Aorta (tissue), 5 donors: ENCODE measurements at places on chromosomes 16 and 17. TPM values are rescaled to one million over a fixed set of nuclear protein-coding genes. Genes with fewer than 3 reads are reported as not detected.

DNA sequence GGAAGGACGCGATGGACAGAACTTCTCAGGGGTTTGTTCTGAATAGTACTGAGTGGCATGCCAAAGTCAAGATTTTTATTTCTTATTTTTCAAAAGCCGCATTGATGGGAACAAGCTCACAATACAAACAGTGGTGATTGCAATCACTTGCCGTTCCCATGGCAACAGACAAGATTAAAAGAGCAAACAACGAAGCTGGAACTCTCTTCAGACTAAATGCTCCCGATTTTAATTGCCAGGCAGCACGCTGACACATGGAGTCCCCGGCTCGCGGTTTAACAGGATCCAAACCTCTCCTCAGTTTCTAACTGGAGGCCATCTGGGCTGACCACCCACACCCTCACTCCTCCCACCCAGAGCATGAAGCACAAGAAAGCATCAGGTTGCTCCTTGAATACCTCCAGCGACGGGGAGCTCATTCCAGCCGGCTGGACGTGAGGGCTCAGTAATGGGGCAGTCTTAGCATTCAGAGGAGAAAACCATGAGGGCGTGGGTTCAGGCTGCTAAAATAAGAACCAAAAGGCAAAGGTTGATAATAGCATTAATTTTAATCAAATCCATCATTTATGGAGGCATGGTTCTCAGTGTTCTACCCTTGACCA, 41.5 kb downstream of the AIPL1 start:
- H3K27me3 ChIP-seq, result no peaks in the 10 kb centered on the region
- no peak overlapping the region for H3K4me3 ChIP-seq
- no peaks in the 10 kb centered on the region for H3K4me1 ChIP-seq

GRCh38 chr16:35794896-35795295, 2335.5 kb downstream of the TP53TG3F start:
- no peaks in the 10 kb centered on the region for H3K36me3 ChIP-seq
- H3K4me3 ChIP-seq, result no peak overlapping the region
- no peaks in the 10 kb centered on the region for H3K4me1 ChIP-seq
- no peak for DNase-seq

DNA sequence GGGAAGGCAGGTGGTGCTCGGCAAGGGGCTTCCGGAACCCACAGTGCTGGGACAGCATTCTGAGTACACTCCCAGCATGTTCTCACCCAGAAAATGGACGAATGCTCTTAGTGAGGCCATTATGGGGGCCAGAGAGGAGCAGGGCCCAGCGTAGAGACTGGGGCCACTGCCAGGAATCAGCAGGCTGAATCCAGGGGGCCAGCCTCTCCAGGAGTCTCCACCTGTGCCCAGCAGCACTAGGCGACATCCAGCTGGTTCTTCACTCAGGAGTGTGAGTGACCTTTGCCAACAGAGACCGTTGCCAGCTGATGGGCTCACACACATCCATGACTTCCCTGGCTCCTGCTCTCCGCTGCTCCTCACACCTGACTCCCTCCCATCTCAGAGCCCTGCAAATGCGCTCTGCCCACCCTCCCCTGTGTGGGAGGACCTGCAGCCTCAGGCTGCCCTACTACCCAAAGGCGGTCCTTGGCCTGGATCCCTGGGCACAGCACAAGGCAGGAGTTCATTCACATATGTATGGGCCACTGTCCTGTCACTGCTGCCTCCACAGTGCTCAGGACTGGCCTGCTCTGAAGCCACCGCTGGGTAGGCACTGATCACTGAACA, 5.1 kb downstream of the RHBDF1 start:
- no peaks in the 10 kb centered on the region for H3K36me3 ChIP-seq
- H3K4me3 ChIP-seq, result no peak overlapping the region
- no peak for DNase-seq
- H3K27me3 ChIP-seq, result no peaks in the 10 kb centered on the region

DNA sequence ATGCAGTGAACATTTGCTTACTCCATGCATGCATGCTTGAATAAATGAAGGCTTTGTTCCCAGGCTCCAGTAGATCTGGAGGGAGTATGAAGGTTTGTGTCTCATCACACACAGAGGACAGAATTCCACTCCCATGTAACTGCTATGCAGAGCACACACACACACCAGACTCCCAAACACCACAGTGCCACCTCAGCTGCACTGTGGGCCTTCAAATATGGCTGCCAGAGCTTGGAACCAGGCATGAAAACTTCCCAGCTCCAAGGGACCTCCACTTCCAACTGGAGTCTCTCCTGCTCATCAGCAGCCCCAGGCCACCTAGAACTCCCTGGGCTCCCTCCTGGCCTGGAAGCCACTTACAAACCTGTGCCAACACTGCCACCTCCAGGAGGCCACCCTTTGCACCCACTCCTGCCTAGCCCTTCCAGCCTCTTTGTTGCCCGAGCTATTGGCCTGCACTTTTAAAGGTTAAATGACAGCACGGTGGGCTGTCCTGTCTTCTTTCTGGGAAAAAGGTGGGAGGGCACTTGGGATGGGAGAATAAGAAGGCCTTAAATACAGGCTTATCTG, 151.2 kb downstream of the ZNF423 start:
- no peak overlapping the region for H3K27ac ChIP-seq
- H3K4me3 ChIP-seq, result no peak overlapping the region
- H3K4me1 ChIP-seq, result no peaks in the 10 kb centered on the region
- no peaks in the 10 kb centered on the region for H3K27me3 ChIP-seq
- H3K36me3 ChIP-seq, result no peaks in the 10 kb centered on the region

GRCh38 chr17:17220529-17220928, 14.4 kb upstream of the PLD6 start:
- H3K27me3 ChIP-seq, result no peaks in the 10 kb centered on the region
- H3K36me3 ChIP-seq, result peaks cover 17% of the 10 kb centered on the region
- DNase-seq, result no peak

DNA sequence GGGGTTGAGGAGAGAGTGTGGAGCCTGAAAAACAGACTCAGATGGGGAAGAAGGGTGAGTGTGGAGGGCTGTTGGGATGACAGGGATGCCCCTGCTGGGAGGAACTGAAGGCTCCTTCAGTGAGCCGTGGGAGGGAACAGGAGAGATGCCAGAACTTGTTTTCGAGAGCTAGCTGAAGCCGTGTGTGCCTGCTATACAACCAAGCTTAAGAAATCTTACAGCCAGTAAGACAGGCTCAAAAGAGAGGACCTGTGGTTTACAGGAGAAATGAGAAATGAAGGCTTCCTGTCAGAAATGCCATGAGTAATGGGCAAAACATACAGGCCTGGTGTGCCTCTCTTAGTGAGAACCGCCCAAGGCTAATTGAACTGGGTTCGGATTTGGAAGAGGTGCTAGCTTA, 99.6 kb downstream of the SPACA3 start:
- no peak overlapping the region for H3K27ac ChIP-seq
- no peak overlapping the region for H3K4me3 ChIP-seq
- H3K4me1 ChIP-seq, result no peaks in the 10 kb centered on the region
- H3K36me3 ChIP-seq, result no peaks in the 10 kb centered on the region
- no peak for DNase-seq

- no peaks in the 10 kb centered on the region for H3K27me3 ChIP-seq
- no peak overlapping the region for H3K4me3 ChIP-seq
- H3K4me1 ChIP-seq, result no peaks in the 10 kb centered on the region
- no peak for DNase-seq
- no peaks in the 10 kb centered on the region for H3K36me3 ChIP-seq
Measured at GRCh38 chr17:45006927-45007461, 38.9 kb upstream of the C1QL1 start.

GRCh38 chr16:85612801-85613603, at the start of gene GSE1:
GSE1 (plus strand) TSS chr16:85613322; CDS start chr16:85613392, 70 bp downstream.
- peak within 1 kb of the TSS; percentile 35 for H3K4me3 ChIP-seq
- no peaks in the 10 kb centered on the region for H3K4me1 ChIP-seq
- peak; percentile 95 for DNase-seq
- no peaks in the 10 kb centered on the region for H3K36me3 ChIP-seq

GRCh38 chr17:74778960-74779359, 2.8 kb upstream of the NAT9 start:
- no peak overlapping the region for H3K4me3 ChIP-seq
- no peaks in the 10 kb centered on the region for H3K4me1 ChIP-seq
- no peak overlapping the region for H3K27ac ChIP-seq
- no peaks in the 10 kb centered on the region for H3K36me3 ChIP-seq
- no peaks in the 10 kb centered on the region for H3K27me3 ChIP-seq

DNA sequence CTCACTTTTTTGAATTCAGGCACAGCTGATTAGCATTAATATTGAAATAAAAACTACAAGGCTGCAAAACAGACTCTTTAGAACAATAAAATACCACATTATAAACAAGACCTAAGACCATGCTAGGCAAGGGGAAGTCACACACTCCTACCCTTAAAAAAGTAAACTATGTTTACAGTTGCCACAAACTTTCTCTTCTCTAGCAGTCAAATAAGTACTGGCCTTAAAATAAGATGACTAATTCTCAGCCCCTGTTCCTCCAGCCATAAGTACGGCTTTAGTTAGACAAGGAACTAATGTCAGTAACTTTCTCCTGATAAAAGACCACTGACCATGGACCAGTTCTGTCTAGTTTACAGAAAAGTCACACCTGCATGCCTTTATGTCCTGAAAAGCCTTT, 19.5 kb upstream of the CPHXL start:
- H3K36me3 ChIP-seq, result no peaks in the 10 kb centered on the region
- no peak for DNase-seq
- no peaks in the 10 kb centered on the region for H3K4me1 ChIP-seq
- H3K4me3 ChIP-seq, result no peak overlapping the region
- no peak overlapping the region for H3K27ac ChIP-seq
- no peaks in the 10 kb centered on the region for H3K27me3 ChIP-seq

DNA sequence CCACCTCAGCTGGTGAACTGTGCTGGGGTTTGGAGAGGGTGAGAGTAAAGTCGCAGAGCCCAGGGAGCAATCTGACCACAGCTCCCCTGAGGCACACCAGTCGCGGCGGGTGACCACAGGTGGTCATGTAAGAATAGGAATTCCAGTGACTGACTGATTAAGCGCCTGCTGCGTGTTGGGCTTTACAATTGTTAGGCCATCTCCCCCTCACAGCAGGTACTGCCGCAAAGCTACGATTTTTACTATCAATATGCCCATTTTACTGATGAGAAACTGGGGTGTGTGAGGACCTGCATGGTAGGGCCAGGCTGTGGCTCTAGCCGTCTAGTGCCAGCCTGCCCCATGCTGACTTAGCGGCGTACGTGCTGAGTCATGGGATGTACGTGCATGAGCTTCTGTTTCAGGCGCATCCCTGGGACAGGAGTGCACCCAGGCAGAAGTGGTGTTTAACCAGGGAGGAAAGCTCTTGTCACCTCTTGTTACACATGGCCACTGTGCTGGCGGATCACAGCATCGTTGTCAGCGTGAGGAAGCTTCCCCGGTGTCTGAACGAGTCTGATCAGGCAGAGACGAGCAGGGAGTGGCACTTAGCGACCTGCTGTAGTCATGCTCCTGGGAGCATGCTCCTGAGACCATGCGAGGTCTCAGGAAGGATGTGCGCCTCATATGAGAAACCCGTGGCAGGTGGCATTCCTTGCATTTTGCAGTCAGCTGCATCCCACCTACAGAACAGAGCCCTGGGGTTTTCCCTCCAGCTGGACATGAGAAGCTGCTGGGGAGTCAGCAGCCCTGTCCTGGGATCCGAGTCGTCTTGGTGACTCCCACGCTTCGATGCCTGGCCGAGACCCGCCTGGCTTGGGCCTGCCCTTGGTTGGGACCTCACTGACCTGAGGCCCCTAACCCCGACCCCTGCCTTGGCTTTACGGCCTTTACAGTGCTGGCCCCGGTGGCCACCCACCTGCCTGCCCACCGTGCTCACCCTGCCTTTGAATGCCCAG, 163.7 kb upstream of the CHMP6 start:
- no peak for DNase-seq
- H3K27ac ChIP-seq, result no peak overlapping the region
- no peaks in the 10 kb centered on the region for H3K4me1 ChIP-seq
- H3K27me3 ChIP-seq, result no peaks in the 10 kb centered on the region
- H3K36me3 ChIP-seq, result no peaks in the 10 kb centered on the region
- H3K4me3 ChIP-seq, result no peak overlapping the region

DNA sequence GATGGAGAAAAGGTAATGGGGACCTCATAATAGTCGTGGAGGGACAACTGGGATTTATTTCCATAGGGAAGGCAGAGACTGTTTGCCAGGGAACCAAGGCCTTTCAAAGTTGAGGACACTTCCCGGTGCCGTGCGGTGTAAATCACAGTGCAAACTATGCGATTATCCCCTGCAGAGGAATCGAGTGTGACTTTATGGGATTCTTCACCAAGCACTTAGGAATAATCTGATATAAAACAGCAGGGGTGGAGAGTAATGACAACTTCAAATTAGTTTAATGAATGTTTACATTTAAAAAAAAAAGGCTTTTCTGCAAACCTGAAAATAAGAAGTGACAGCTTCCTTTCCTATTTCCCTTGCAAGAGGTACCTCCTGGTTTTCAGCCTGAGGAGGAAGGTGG, 538.2 kb downstream of the MAF start:
- no peak for DNase-seq
- H3K27me3 ChIP-seq, result peaks cover 1% of the 10 kb centered on the region
- no peaks in the 10 kb centered on the region for H3K4me1 ChIP-seq
- no peak overlapping the region for H3K4me3 ChIP-seq

GRCh38 chr17:77228241-77228752, 87.5 kb downstream of the SEC14L1 start:
- no peaks in the 10 kb centered on the region for H3K27me3 ChIP-seq
- H3K4me1 ChIP-seq, result no peaks in the 10 kb centered on the region
- no peak for DNase-seq
- H3K36me3 ChIP-seq, result no peaks in the 10 kb centered on the region
- H3K4me3 ChIP-seq, result no peak overlapping the region

DNA sequence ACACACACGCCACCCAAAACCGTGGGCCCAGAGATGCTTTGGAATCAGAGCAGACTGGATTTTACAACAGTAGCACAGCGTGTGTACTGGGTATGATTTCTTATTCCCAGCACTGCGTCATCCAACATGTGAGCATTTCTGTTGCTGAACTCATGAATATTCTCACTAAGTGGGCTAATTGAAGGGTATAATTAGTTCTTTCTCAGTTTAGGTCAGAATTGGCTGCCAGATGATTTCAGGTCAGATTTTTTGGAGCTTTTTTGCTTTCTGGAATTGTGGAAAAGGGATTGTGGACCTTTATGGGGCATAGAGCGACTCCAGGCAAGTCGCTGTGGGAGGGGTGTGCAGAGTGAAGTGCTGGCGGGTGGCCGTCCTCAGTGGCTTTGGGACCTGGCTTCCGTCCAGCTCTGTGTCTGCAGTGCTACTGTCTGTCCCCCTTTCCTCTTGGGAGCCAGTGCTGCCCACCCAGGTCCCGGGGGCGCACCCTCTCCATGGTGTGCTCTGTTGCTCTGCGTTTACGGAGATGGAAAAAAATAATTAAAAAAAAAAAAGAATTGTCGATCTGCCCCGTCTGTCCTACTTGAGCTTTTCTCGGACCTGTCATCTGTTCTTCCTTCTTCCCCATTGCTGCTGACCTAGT, 25.0 kb downstream of the FOXK2 start:
- H3K27me3 ChIP-seq, result no peaks in the 10 kb centered on the region
- H3K4me3 ChIP-seq, result peak overlapping the region; percentile 43
- no peak for DNase-seq
- H3K27ac ChIP-seq, result no peak overlapping the region
- peaks cover 2% of the 10 kb centered on the region for H3K4me1 ChIP-seq
- no peaks in the 10 kb centered on the region for H3K36me3 ChIP-seq

GRCh38 chr16:71912534-71913275, 17.4 kb downstream of the IST1 start:
- H3K36me3 ChIP-seq, result no peaks in the 10 kb centered on the region
- H3K4me1 ChIP-seq, result peaks cover 3% of the 10 kb centered on the region
- no peak overlapping the region for H3K27ac ChIP-seq
- H3K4me3 ChIP-seq, result no peak overlapping the region

The BPTF gene
- total RNA-seq, result 121 TPM

The QPRT gene
- total RNA-seq, result 1.6 TPM

The NPIPA5 gene
- 14.8 TPM for total RNA-seq
